ENCODE measurements at places on chromosomes 5 and 9.
A peak's percentile ranks its signal among the peaks of the same experiment; 100 is the strongest.

GRCh38 chr5:150579462-150580400 lies 60.7 kb upstream of the SYNPO start:
- no peak for DNase-seq

GRCh38 chr9:98600631-98601030 lies 108.1 kb downstream of the GABBR2 start:
- no peak for DNase-seq

DNA sequence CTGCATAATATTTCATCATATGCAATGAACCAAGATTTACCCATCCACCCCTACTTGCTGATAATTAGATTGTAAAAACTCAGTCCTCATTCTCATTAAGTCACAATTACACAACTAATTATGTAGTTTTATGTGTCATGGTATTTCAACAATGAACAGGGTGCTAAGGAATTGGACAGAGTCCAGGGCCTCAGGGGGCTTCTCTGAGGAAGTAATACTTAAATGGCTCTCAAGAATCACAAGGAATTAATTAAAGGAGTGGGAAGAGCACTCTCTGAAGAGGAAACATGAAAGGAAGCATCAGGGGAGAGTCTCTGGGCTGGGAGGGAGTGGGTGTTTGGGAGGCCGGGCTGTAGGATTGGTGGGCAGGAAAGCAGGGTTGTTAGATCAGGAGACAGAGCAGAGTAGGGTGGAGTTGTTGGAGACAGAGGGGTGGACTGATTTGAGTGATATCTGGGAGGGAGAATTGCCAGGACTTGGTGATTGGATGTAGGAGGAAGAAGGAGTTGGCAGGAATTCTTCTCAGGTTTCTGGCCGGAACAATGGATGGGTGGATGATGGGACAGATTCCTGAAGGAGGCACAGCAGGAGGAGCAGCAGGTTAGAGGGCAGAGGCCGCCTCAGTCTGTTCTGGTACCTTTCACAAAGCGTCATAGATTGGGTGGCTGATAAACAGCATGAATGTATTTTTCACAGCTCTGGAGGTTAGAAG lies 23.0 kb upstream of the NSG2 start:
- DNase-seq = no peak

GRCh38 chr5:146363161-146363874 lies 24.7 kb downstream of the POU4F3 start:
- DNase-seq = no peak

GRCh38 chr5:149497357-149497756 lies 53.9 kb downstream of the CSNK1A1 start:
- no peak for DNase-seq

GRCh38 chr9:124040186-124040931 lies 28.8 kb downstream of the LHX2 start:
- no peak for DNase-seq

- DNase-seq = no peak
Measured at GRCh38 chr5:76319673-76320072, 83.4 kb upstream of the IQGAP2 start.

DNA sequence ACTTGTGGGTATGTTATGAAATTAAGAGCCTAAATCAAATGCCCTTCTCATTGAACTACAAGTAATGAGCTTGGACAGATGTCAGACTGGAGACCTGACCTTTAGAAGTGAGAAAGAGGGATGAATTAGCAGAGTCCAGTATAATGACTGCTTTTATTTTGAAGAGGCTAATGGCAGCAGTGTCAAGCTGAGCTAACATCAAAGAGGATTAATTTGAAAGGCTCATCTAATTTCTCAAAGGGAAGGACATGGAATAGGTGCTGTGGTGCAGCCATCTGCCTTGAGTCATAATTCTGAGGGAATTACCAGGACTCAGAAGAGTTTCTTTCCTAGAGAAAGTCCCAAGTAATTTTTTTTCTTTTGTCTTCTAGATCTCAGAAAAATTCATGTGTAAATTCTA lies 57.6 kb downstream of the FAM81B start:
- DNase-seq = no peak

GRCh38 chr9:34205102-34205501 lies 26.3 kb downstream of the UBAP1 start:
- no peak for DNase-seq

GRCh38 chr9:1982074-1982473 lies 33.1 kb upstream of the SMARCA2 start:
- DNase-seq = no peak

DNA sequence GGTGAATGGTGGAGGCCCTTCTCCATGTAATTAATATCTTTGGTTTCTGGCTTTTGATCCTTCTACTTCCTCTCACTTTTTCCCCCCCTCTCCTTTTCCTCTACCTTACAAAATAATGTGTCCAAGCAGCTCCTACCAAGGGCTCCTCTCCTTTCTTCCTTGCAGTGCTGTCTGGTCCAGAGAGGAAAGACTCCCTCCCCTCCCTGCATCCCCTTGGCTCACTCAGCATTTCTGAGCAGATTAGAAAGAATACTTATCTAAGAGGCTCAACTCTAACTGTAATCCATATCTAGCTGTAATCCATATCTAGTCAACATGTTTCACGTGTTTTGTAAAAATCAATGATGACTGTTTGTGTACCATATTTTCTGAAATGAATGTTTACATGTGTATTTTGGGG lies 97.4 kb downstream of the GAPVD1 start:
- DNase-seq = no peak

GRCh38 chr5:181173420-181174342 lies 26.3 kb downstream of the OR2V2 start:
- peak; percentile 20 for DNase-seq

DNA sequence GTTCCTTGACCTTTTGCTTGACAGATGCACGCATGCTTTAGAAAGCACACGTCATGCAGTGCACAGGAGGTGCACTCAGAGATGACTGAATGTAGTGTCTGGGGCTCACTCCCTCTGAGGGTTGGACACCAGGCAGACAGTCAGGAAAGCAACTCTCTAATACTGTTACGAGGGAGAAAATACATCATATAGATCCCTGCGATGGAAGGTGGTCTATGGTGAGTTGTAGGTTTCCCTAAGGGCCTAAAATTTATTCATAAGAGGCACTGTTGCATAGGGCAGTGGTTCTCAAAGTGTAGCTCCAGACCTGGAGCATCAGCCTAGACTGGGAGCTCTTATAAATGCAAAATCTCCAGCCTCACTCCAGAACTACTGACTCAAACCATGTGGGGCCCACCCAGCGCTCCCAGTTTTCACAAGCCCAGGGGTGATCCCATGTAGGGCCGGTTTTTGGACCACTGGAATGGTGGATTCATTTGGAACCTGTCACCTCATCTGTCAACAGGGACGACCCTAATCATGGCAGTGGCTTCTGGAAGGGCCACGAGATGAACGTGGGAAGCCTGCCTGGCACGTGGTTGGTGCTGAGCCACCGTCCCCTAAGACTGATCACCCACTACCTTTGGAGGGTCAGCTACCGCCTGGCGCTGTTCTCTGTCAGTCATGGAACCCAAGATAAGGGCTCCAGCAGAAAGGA lies 16.8 kb upstream of the PHF19 start:
- no peak for DNase-seq

GRCh38 chr9:137146527-137146918 lies 7.6 kb downstream of the GRIN1 start:
- DNase-seq = no peak

DNA sequence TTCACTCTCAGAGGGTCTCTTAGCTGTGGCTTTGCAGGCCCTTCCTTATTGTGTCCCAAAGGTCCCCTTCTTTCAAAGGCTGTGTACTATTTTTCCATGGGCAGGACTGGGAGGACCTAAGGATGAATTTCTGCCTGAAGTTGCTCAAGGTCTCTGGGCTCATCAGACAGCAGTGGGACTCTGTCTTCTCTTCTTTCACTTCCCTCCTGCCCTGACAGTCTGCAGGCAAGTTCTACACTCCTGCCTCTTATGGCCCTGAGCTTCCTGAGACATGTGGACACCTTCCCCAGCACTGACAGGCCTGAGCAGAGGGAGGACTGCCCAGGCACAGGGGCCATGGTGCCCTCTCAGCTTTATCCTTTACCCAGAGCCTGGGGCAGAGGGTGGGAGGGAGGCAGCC lies 14.8 kb downstream of the ENHO start:
- DNase-seq = no peak

DNA sequence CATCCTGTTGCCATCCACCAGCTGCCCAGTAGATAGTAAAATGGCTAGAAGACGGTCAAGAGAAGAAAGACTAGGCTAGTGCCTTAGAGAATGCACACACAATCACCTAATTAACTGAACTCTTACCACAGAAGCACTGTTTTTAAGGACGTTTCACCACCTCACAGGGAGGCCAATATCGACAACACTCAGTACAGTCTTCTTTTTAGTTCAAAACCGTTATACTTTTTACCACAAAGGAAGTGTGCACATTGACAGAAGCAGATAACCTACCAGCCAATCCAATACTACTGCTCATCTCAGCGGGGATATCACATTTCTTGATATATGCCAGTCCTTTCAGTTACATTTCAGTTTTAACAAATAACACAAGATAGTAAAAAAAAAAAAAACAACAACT lies 122.3 kb downstream of the GNAQ start:
- no peak for DNase-seq

GRCh38 chr5:18220631-18221030 lies 586.4 kb downstream of the TAF11L14 start:
- no peak for DNase-seq

- DNase-seq = peak; percentile 37
Measured at GRCh38 chr9:124941679-124942561, 1.0 kb upstream of the GOLGA1 start.

DNA sequence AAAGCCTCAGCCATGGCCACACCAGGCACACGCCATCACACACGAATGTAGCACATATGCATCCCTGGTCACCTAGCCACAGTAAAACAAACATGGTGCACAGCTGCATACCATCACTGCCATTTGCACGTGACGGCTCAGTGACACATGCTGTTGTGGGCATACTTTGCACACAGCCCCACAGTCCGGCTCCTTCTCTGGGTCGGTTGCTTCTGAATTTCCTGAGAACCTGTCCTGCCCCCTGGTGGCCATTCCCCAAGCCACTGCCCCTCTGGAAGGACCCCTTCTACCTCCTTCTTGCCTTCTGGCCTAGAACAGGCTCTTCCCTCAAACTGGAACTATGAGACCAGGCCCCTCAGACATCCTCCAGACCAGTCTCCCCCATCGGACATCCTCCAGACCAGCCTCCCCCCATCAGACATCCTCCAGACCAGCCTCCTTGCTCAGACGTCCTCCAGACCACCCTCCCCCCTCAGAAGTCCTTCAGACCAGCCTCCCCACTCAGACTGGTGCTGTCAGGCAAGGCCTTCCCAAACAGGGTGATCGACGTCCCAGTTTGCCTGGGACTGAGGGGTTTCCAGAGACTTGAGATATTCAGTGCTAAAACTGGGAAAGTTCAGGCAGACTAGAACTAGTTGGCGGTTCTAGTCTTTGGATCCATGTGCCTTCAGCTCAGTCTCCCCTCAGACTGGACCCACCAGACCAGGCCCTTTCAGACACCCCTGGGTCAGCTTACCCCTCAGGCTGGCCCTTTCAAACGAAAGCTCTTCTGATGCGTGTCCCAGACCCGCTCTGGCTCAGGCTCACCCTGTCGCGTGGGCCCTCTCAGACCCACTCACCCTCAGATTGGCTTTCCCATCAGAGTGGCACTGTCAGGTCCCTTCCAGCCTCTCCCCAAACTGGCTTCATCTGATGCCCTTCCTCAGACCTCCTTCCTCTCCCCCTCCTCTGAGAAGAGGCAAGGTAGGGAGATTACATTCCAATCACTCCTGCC lies 24.3 kb upstream of the ENHO start:
- DNase-seq = no peak

DNA sequence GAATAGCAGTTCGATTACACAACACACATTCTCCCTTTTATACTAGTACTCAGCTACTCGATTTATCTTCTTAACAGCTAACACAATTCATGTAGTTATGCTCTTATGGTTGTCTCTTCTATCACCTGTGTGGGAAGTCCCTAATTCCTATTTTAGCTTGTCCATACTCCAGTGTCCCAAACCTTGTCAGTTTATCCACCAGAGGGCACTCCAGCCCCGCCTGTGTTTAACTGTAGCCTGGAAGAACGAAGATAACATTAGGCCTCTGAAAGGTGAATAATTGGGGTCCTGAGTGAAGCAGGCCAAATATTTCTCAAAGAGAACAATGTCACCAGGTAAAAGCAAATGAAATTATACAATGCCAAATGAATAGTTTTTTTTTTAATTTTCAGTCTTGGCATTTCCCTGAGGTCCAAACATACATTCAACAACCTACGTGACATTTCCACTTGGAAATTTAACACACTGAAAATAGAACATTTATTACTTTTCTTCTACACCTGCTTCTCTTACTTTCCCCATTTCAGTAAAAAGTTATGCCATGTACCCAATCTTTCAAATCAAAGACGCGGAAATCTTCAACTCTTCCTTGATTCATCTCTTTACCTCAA lies 560.7 kb downstream of the HTR1A start:
- no peak for DNase-seq

- no peak for DNase-seq
Measured at GRCh38 chr9:93290495-93291434, 106.8 kb downstream of the WNK2 start.

GRCh38 chr5:171801839-171802238 lies 16.2 kb downstream of the SMIM23 start:
- no peak for DNase-seq

DNA sequence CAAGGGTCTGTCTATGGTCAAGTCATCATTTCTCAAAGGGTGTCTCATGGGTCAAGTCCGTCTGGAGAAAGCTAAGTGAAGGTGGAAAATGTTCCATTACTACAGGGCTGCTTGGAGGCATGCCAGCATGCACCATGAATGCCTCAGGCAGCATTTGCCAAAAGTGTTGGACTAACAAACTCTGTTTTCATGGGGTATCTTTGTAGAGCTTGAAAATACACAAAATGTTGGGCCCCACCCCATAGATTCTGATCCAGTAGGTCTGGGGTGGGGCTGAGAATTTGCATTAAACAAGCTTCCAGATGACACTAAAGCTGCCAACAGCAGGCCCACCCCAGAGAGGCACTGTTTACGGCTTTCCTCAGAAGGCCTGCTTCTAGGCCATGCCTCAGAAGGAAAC lies 75.0 kb upstream of the FRRS1L start:
- DNase-seq = no peak

GRCh38 chr5:125487231-125487630 lies 740.8 kb upstream of the ZNF608 start:
- no peak for DNase-seq

- DNase-seq = no peak
Measured at GRCh38 chr9:107600060-107600573, 110.5 kb upstream of the KLF4 start.

DNA sequence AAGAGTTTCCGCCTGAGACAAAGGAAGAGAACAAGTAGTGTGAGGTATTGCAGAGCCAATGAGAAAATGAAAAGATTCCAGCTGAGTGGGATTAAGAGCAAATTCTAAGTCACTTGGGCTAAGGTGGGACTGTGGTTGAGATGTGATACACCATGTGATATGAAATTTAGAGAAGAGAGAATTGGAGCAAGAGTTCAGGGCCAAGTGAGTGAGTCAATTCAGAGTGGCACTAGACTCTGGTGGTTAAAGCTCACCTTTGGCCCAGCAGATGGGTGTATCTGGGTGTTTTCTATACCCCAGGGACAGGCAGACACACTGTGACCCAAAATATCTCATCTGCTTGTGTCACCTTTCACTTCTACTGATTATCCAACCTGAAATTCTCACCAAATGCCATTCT lies 368.1 kb downstream of the KCNN2 start:
- no peak for DNase-seq

- DNase-seq = no peak
Measured at GRCh38 chr5:141800617-141801016, 77.6 kb downstream of the PCDH1 start.

- no peak for DNase-seq
Measured at GRCh38 chr5:87185838-87186237, 81.8 kb upstream of the RASA1 start.

- no peak for DNase-seq
Measured at GRCh38 chr5:172491481-172491880, 37.2 kb upstream of the SH3PXD2B start.

GRCh38 chr9:125994066-125994943 lies 247.1 kb downstream of the PBX3 start:
- no peak for DNase-seq
